ENCODE measurements at places on chromosomes 3 and 15. TPM values are rescaled to one million over a fixed set of nuclear protein-coding genes. Genes with fewer than 3 reads are reported as not detected.

- H3K4me3 ChIP-seq, result no peak overlapping the region
- no peaks in the 10 kb centered on the region for H3K27me3 ChIP-seq
- H3K36me3 ChIP-seq, result no peaks in the 10 kb centered on the region
- DNase-seq, result no peak
- no peak overlapping the region for H3K27ac ChIP-seq
These were observed 70.4 kb downstream of the FOXP1 start for GRCh38 chr3:71513081-71513480.

- no peaks in the 10 kb centered on the region for H3K27me3 ChIP-seq
- H3K4me3 ChIP-seq, result no peak overlapping the region
- H3K4me1 ChIP-seq, result peaks cover 11% of the 10 kb centered on the region
- H3K27ac ChIP-seq, result no peak overlapping the region
- DNase-seq, result no peak
These were observed 6.0 kb downstream of the PLA2G4F start for GRCh38 chr15:42150219-42150970.

The LRRIQ4 gene
- total RNA-seq, result 0.09 TPM

The SEMA3F gene
- 9.1 TPM for total RNA-seq
